ENCODE measurements at places on chromosomes 3 and 15.

DNA sequence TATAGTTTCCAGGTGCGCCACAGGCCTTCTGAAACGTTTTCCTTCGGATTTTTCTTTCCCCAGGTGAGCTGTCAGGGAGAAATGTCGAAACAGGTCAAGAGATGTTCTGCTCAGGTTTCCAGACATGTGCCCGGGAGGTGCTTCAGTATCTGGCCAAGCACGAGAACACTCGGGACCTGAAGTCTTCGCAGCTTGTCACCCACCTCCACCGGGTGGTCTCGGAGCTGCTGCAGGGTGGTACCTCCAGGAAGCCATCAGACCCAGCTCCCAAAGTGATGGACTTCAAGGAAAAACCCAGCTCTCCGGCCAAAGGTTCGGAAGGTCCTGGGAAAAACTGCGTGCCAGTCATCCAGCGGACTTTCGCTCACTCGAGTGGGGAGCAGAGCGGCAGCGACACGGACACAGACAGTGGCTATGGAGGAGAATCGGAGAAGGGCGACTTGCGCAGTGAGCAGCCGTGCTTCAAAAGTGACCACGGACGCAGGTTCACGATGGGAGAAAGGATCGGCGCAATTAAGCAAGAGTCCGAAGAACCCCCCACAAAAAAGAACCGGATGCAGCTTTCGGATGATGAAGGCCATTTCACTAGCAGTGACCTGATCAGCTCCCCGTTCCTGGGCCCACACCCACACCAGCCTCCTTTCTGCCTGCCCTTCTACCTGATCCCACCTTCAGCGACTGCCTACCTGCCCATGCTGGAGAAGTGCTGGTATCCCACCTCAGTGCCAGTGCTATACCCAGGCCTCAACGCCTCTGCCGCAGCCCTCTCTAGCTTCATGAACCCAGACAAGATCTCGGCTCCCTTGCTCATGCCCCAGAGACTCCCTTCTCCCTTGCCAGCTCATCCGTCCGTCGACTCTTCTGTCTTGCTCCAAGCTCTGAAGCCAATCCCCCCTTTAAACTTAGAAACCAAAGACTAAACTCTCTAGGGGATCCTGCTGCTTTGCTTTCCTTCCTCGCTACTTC lies 3.8 kb downstream of the BHLHE40 start:
- no peak for DNase-seq

- DNase-seq: no peak
Measured at GRCh38 chr15:63089260-63090043, 32.2 kb upstream of the LACTB start.

- DNase-seq: no peak
Measured at GRCh38 chr15:51299187-51300015, 39.0 kb downstream of the CYP19A1 start.

- DNase-seq: no peak
Measured at GRCh38 chr3:72263223-72263990, 478.5 kb upstream of the PROK2 start.

DNA sequence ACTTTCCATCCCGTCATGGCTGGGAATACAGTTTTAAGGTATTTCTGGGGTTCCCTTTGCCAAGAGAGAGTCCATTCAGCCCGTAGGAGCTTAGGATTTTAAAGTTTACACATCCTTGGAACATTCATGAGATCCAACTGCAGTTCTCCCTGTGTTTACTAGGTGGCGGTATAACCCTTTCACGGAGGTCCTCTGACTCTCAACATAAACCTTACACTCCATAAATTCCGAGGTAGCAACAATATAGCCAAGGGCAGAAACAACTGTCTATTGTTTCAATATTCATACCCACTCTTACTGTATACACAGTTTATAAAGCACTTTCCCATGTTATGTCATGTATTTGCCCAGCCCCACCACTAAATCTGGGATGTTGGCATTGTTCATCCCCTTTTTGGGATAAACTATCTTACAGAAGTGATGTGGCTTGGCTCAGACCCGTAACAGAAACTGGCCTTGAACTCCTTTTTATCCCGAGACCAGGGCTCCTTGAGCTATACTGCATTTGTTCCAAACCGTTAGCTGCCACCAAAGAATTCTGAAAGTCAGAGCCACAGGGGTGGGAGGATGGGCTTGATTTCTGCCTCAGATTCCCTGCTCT lies 69.2 kb upstream of the COL6A5 start:
- peak; percentile 50 for DNase-seq

GRCh38 chr3:121942116-121942786 lies 48.0 kb downstream of the SLC15A2 start:
- peak; percentile 35 for DNase-seq

DNA sequence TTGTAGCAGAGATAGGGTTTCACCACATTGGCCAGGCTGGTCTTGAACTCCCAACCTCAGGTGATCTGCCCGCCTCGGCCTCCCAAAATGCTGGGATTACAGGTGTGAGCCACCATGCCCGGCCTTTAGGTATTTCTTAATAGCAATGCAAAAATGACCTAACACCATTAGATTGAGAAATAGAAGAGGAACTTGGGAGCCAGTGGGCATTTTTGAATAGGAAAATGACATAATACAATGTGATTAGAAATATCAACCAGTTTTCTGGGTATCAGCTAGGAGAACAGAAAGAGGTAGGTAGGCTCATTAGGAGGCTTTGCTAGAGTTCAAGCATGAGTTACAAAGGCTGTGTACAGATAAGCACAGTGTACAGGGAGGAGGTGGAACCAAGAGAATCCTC lies 101.8 kb upstream of the TBC1D5 start:
- DNase-seq: no peak

DNA sequence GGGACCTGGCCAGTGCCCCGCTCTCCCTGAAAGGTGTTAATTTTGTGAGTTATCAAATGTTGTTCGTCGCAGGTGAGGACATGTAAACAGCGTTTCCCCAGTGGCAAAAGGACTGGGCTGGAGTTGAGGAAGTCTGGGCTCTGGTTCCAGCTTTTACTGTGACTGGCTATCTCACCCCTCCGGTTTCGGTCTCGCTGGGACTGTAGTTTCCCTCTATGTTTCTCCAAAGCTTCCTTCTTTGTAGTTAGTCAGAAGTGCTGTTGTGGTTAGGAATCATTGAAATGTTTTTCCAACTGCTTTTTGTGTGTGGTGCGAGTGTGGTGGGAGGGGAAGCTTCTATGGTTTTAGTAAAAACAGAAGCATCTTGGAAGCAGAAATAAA lies 990 bp upstream of the CLDN1 start:
- DNase-seq: peak; percentile 60

- no peak for DNase-seq
Measured at GRCh38 chr3:46987743-46988401, 8.4 kb downstream of the NBEAL2 start.

DNA sequence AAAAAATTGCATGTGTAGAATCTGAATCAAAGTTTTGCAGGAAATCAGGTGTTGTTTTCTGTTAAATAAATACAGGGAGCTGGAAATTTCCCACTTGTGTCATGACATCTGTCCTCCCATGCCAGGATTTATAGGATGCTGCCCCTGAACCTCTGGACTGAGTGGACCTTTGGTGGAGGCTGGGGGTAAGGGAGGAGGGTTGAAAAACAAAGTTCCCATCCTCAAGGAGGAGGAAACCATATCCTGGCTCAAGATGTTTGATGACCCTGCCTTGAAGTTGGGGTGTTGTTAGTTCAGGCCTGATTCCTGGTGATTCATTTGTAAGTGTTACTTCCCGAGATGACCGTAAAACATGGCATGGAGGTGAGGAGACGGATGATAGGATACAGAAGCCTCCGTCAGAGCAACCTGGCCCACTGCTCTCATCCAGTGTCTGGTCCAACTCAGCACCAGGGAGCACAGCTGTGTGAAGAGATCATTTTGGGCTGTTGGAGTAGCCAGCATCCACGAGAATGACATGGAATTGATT lies 223.6 kb downstream of the CACNA2D3 start:
- no peak for DNase-seq

GRCh38 chr3:157201648-157202278 lies 41.8 kb upstream of the CCNL1 start:
- DNase-seq: no peak

- DNase-seq: no peak
Measured at GRCh38 chr3:127260416-127260815, 27.4 kb downstream of the PRR20G start.

DNA sequence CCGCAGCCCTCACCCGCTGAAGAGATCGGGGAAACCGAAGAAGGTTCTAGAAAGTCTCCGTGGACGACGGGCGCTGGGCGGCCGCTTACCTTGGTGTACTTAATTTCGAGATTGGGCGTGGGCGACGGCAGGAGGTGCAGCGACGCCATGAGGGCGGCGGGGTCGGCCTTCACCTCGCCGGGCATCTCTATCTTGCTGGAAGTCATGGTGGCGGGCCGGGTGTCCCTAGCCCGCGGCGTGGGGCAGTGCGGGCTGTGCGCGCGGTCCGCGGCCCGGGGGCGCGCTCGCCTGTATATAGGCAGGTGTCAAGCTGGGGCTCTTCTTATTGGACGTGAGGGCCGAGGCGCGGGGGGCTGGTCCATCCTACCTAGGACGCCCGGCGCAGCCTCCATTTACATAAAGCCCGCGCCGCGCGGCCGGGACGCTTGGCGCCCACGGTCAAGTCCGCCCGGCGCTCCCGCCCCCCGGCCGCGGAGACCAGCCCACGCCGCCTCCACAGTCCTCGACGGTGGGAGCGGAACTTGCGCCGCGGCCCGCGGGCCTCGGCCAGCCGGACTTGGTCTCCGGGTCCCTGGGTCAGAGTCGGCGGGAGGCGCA lies at the start of gene ALDH1A2:
ALDH1A2 (minus strand) TSS at position 267 of the 597 bp plus-strand sequence; CDS start at position 206, 61 bp downstream.
- DNase-seq: peak; percentile 91

DNA sequence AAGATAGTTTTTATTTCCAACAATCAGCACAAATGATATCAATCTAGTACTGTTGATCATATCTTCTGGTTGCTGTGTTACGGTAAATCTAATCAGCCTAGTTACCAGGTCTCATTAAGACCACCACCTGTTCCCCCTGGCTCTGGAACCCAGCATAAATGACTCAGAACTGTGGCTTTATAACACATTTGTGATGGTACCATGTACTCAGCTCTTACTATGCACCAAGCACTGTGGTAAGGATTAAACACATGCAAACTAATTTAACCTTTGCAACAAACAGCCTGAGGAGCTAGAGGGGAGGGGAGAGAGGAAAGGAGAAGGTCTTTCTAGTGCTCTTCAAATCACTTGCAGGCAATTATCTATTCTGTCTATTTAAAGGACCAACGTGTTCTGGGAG lies 173.9 kb upstream of the LMCD1 start:
- no peak for DNase-seq

DNA sequence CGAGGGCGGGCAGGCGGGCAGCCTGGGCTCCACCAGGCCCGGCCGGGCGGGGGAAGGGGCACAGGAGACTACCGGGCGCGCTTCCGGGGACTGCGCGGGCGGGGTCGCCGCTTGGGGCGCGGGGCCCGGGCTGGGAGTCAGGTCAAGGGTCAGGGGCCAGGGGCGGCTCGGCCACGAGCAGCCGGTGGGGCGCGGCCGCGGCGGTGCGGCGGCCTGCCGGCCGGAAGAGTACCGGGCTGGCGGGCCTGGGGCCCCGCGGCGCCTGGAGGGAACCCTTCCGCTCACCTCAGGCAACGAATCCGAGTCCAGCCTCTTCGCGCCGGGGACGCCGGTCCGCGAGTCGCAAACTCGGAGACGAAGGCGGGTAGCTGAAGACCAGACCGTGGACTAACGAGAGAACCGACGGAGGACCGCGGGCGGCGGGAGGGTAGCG lies 225 bp downstream of the RHOA start:
- DNase-seq: peak; percentile 47

GRCh38 chr3:140629357-140630137 lies 48.3 kb upstream of the TRIM42 start:
- DNase-seq: peak; percentile 71

GRCh38 chr3:53884623-53885022 lies 2.7 kb upstream of the ACTR8 start:
- no peak for DNase-seq

DNA sequence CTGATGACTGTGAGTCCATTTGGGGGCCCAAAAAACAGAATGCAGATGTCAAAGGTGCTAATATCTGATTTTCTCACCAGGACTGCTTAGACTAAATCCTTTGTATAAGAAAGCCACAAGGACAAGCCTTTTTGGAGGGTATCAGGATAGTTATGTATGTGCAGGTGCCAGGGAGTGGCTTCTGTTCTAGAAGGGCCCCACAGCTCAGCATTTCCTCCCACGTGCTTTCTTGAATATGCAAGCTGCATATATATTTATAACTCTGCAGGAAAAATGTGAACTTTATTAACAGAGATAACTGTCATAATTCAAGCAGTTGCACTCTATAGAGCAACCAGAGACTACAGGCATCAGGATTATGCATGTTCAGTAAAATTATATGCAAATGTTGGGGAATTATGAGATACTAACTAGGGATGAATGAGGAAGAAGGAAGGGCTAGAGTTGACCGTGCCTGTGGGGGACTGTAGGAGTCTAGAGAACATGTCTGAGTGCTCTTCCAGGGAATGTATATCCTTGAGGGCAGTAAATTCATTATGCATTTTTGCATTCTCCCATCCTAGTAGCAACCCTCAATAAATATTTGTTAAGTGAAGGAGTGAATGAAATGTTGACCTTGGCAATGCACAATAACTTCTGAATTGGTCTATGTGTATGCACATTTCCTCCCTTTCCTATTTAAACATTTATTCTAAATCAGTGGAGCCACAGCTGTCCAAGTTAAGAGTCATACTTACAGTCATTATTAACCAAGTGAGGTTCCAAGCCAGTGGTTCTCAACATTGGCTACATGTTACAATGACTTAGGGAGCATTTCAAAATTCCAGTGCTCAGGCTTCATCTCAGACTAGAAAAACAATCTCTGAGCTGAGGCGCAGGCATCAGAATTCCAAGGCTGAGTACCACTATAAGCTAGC lies 94.8 kb upstream of the ANKRD28 start:
- DNase-seq: no peak

DNA sequence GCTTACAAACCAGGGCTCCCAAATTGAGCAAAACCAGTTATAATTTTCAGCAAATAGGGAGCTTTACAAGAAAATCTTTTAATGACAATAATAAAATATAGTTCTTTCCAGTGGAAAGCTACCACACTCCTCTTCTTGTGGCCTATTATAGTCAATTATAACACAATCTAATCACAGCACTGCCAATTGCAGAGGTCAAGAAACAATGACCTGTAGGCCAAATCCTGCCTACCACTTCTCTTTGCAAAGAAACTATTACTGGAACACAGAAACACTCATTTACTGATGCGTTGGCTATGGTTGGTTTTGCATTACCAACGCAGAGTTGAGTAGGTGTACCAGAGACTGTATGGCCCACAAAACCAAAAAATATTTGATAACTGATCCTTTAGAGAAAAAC lies 110.5 kb downstream of the WDR72 start:
- DNase-seq: no peak

DNA sequence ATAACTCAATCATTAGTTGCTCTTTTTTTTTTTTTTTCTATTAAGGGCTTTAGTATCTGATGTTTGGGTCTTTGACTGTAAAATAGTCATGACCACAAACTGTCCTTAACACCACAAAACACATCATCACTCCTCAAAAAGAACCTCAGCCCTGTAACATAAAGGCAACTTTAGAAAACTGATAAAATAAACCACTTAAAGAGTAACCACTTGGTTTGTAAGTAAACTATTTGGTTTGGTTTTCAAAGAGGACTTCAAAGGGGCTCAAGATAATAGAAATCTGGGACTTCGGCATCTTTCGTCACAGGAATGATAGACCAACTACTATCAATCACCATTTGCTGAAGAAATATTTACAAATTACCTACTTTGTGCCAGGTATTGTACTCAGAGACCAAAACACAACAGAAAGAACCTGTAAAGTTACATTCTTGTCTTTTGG lies 167.8 kb downstream of the FOXP1 start:
- no peak for DNase-seq

- DNase-seq: no peak
Measured at GRCh38 chr3:50210510-50211367, 5.7 kb downstream of the SLC38A3 start.

GRCh38 chr3:106172780-106173179 lies 304.0 kb upstream of the CBLB start:
- no peak for DNase-seq

- DNase-seq: no peak
Measured at GRCh38 chr3:64084640-64085039, 61.3 kb upstream of the PSMD6 start.
